ENCODE measurements at places on chromosomes 5 and 9. TPM values are rescaled to one million over a fixed set of nuclear protein-coding genes. Genes with fewer than 3 reads are reported as not detected.
A peak's percentile ranks its signal among the peaks of the same experiment; 100 is the strongest.

DNA sequence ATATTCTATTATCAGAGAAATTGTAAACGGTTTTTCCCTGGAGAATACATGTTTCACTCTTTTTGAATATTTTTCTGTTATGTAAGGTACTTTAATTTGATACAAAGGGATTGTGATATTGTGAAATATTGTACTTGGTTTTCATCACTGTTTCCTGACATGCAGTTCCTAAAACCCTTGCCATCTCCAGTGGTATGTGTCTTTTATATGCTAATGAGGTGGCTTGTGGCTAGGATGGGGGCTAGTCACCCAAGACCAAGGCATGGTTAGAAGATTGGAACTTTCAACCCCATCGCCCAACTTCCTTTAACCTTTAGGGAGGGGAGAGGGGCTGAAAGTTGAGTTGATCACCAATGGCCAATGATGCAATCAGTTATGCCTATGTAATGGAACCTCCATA, 160.6 kb downstream of the TAF11L14 start:
- H3K36me3 ChIP-seq: peaks cover 2% of the 10 kb centered on the region
- H3K4me3 ChIP-seq: no peak overlapping the region
- no peak overlapping the region for H3K27ac ChIP-seq
- no peak for DNase-seq

GRCh38 chr5:142439207-142439860, 114.5 kb upstream of the SPRY4 start:
- no peaks in the 10 kb centered on the region for H3K27me3 ChIP-seq
- no peak for DNase-seq
- H3K4me3 ChIP-seq: no peak overlapping the region
- no peak overlapping the region for H3K27ac ChIP-seq

DNA sequence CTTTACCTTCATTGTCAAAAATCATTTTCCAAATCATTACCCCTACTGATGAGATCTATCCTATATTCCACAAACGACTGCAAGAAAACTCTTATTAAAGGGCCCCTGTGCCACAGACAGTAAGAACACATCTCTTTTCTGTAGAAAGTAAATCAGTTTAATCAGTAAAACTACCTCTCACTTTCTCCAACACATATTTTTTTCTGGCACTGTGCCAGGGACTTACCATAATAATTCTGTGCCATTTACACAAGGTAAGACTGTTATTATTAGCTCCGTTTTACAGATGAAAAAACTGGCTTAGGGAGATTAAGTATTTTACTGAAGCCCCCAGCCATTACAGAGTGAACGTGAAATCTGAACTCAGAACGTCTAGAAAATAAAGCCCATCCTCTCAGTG, 587.0 kb upstream of the COX7C start:
- no peaks in the 10 kb centered on the region for H3K36me3 ChIP-seq
- H3K4me3 ChIP-seq: no peak overlapping the region
- no peaks in the 10 kb centered on the region for H3K4me1 ChIP-seq
- DNase-seq: no peak

DNA sequence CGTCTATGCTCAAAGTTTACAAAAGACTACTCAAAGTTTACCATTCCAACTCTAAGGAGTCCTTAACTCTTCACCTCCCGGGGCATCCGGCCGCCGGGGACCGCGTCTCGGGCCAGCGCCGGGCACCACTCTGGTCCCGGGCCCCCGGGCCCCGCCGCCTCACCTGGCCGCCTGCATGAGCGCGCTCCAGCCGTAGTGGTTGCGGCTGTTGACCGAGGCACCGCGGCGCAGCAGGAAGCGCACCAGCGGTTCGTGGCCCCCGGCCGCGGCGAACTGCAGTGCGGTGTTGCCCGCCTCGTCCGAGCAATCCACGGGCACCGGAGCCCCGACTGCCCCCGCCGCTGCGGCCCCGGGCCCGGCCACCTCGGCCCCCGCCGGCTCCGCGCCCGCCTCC, 388 bp downstream of the ANKS6 start:
- DNase-seq: no peak
- peak overlapping the region; percentile 55 for H3K27ac ChIP-seq
- no peaks in the 10 kb centered on the region for H3K27me3 ChIP-seq
- no peaks in the 10 kb centered on the region for H3K36me3 ChIP-seq
- H3K4me3 ChIP-seq: peak overlapping the region; percentile 38

GRCh38 chr5:109421956-109422355, 12.2 kb upstream of the PJA2 start:
- H3K27ac ChIP-seq: no peak overlapping the region
- H3K4me3 ChIP-seq: no peak overlapping the region
- H3K36me3 ChIP-seq: no peaks in the 10 kb centered on the region

DNA sequence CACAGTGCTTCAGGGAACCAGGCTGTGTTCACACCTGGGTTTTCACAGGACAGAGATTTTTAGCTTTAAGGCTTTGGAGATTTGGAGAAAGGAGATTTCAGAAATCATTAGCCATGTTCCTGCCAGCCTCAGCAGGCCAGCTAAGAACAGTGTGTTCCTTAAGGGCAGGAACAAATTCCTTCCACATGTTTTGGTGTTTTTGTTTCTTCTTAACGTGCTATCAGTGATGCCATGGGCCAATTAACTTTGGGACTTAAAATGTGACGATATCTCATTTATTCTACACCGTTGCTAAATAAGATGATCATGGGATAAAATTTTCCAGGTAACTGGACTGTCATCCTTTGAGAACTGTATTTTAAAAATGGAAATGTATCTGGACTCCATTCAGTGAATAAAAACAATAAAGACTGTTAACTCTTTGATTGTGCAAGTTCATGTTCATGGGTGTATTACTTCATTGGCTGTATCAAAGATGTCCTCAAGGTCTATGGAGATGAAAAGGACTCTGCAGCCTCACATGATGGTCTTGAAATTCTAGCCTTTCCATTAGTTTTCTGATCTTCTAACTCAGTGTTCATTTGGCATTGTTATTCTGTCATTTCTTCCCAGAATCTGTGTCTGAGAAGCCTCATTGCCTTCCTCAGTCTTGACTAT, 72.3 kb downstream of the ZNF366 start:
- H3K4me3 ChIP-seq: no peak overlapping the region
- peaks cover 19% of the 10 kb centered on the region for H3K4me1 ChIP-seq
- peak overlapping the region; percentile 76 for H3K27ac ChIP-seq
- no peaks in the 10 kb centered on the region for H3K36me3 ChIP-seq
- DNase-seq: no peak

DNA sequence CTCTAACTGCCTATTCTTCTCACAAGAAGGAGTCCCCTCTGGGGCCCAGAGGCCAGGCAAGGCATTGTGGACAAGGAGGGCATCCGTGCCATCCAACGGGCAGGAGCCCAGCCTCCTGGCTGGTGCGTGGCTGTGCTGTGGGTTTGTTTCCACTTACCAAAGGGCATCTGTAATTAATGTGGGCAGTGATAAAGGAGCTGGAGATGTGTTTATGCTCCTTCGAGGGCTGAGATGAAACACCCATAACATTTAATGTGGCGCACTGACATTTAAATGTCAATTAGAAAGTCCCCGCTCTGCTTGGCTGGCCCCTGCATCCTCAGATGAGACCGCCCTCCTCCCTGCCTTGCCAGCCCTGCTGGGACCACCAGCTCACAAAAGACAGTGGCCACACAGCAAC, 57.1 kb downstream of the KCNIP1 start:
- H3K27me3 ChIP-seq: no peaks in the 10 kb centered on the region
- no peak for DNase-seq
- H3K36me3 ChIP-seq: no peaks in the 10 kb centered on the region
- no peaks in the 10 kb centered on the region for H3K4me1 ChIP-seq
- H3K27ac ChIP-seq: no peak overlapping the region

DNA sequence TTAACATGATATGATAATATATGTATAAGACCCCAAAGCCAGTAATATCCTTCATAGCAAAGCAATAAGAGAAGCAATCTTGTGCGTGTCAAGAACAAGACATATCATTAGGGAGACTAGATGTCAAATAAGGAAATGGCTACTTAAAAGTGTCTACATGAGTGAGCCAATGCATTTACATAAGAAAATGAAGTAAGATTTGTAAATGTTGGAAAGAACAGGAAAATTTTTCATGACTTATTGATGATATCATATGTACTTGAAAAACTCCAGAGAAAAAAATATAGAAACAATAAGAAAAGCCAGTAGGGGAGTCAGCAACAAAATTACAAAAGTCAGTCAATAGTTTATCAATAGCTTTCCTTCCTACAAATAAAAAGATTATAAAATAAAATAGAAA, 13.8 kb upstream of the MCTP1 start:
- H3K27ac ChIP-seq: no peak overlapping the region
- no peak overlapping the region for H3K4me3 ChIP-seq
- no peak for DNase-seq
- no peaks in the 10 kb centered on the region for H3K27me3 ChIP-seq
- no peaks in the 10 kb centered on the region for H3K36me3 ChIP-seq
- no peaks in the 10 kb centered on the region for H3K4me1 ChIP-seq

DNA sequence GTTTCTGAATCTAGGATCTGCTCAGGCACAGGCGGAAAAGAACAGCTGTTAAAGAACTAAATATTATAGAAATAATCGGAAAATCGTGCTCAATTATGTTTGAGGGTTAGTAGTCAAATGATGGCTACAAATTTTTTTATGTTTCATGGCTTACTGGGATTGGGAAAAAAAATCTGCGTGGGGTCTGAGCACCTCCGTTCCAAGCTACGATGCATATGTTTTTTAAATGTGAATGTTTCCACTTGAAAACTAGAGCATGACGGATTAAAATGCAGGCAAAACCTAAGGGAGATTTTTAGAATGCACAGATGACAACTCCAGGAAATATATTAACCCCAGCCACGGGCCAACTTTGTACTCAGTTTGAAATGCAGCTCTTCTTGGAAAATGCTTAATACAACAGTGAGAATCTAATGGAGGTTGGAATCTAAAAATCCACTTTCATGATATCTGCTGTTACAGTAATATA, 5.3 kb downstream of the OTP start:
- no peak overlapping the region for H3K27ac ChIP-seq
- DNase-seq: no peak
- H3K4me3 ChIP-seq: no peak overlapping the region

- no peak overlapping the region for H3K4me3 ChIP-seq
- no peaks in the 10 kb centered on the region for H3K4me1 ChIP-seq
- H3K27ac ChIP-seq: no peak overlapping the region
- no peaks in the 10 kb centered on the region for H3K36me3 ChIP-seq
- H3K27me3 ChIP-seq: no peaks in the 10 kb centered on the region
- DNase-seq: no peak
Measured at GRCh38 chr9:35267710-35268109, 105.9 kb downstream of the UNC13B start.

GRCh38 chr5:76590027-76590426, 33.2 kb downstream of the F2RL2 start:
- no peaks in the 10 kb centered on the region for H3K4me1 ChIP-seq
- H3K27me3 ChIP-seq: no peaks in the 10 kb centered on the region
- DNase-seq: no peak

GRCh38 chr9:71521132-71521531, 247.2 kb downstream of the CEMIP2 start:
- no peaks in the 10 kb centered on the region for H3K27me3 ChIP-seq
- H3K4me3 ChIP-seq: no peak overlapping the region
- no peak for DNase-seq
- no peak overlapping the region for H3K27ac ChIP-seq
- no peaks in the 10 kb centered on the region for H3K36me3 ChIP-seq
- H3K4me1 ChIP-seq: no peaks in the 10 kb centered on the region

DNA sequence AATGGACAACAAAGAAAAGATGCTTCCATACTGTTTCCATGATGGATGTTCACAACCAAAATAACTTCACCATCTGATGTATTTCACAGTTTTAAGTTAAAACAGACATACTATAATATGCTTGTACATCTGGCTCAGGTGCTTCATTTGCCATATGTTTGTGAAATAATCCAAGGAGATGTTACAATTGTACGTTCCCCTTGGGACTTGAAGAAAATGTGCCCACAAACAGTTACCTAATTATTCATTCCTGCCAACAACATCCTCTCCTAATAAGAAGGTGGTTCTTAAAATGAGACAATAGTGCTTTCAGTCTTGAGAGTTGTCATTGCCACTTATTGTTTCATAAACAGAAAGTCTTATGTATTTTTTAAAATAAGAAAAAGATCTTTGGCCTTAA, 33.1 kb upstream of the SMARCA2 start:
- H3K27me3 ChIP-seq: no peaks in the 10 kb centered on the region
- no peaks in the 10 kb centered on the region for H3K4me1 ChIP-seq
- no peak for DNase-seq

DNA sequence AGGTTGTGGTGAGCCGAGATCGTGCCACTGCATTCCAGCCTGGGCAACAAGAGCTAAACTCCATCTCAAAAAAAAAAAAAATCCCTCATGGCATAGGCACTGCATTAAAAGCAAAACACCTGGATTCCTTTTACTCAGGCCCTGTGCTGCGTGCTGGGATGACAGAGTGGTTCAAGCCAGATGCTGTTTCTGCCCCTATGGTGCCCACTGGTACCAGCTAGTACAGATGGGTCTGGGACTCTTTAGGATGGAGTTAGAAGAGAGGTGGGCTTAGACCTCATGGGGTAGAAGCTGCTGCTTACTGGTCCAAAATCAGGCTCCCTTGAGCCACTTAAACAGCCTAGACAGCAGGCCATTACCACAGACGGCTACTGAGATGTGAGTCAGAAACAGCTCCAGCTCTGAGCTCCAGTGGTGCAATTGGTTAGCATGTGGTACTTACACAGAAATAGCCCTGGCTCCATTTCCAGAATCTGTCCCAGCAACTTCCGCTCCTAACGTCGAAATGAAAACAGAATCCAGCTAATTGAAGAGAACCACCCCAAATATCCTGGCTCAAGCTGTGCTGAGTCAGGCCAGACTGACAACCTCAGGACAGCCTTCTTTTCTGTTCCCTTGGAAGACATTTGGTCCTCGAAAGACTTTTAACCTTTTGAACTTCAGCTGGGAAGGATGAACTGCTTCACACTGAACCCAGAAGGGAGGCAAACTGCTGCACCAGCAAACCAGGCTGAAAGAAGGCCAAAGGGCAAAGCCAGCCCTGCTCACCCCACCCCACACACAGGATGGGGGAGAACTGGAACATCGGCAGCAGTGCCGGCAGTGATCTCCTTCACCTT, 15.5 kb downstream of the C5orf15 start:
- no peaks in the 10 kb centered on the region for H3K4me1 ChIP-seq
- no peak overlapping the region for H3K4me3 ChIP-seq
- DNase-seq: peak; percentile 69
- peak overlapping the region; percentile 71 for H3K27ac ChIP-seq
- no peaks in the 10 kb centered on the region for H3K36me3 ChIP-seq

DNA sequence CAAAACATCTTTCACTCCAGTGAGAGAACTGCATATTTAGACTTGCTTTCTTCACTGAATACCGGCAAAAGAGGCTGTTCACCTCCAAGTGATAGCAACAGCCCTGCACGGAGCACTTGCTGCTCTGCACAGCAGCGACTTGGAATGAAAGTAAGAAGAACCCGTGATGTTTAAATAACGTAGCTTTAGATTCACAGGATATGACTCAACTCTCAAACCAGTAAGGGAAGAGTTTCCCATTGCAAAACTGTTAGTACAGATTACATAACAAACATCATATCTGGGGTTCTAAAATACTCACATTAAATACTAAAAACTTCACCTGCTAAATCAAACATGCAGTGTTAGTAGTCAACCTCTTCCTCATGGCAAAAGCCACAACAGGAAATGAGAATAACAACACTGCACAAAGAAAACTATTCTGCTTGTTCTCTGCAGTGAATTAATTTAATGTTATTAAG, 203.4 kb downstream of the MCTP1 start:
- peak overlapping the region; percentile 18 for H3K4me3 ChIP-seq
- H3K27me3 ChIP-seq: no peaks in the 10 kb centered on the region
- H3K36me3 ChIP-seq: no peaks in the 10 kb centered on the region
- DNase-seq: peak; percentile 24
- no peaks in the 10 kb centered on the region for H3K4me1 ChIP-seq
- H3K27ac ChIP-seq: peak overlapping the region; percentile 44

The BSPRY gene
- total RNA-seq: 0.40 TPM

The SRA1 gene
- 32.6 TPM for total RNA-seq

The CCDC152 gene
- not detected for total RNA-seq

The SH3TC2 gene
- 0.29 TPM for total RNA-seq

The EGFL7 gene
- total RNA-seq: 436 TPM
